ENCODE measurements at places on chromosomes 7 and 10. TPM values are rescaled to one million over a fixed set of nuclear protein-coding genes. Genes with fewer than 3 reads are reported as not detected.

Gene VAX1
- not detected for total RNA-seq

Gene SRGN
- 41.5 TPM for total RNA-seq

Gene GOLGA7B
- not detected for total RNA-seq

Gene ENKUR
- 0.23 TPM for total RNA-seq

Gene FOXP2
- total RNA-seq: 0.08 TPM

Gene HOXA1
- not detected for total RNA-seq

Gene TMEM176B
- total RNA-seq: 4.8 TPM

Data from smooth muscle cell of the coronary artery (primary cell).